ENCODE measurements at places on chromosomes 1 and 21.

DNA sequence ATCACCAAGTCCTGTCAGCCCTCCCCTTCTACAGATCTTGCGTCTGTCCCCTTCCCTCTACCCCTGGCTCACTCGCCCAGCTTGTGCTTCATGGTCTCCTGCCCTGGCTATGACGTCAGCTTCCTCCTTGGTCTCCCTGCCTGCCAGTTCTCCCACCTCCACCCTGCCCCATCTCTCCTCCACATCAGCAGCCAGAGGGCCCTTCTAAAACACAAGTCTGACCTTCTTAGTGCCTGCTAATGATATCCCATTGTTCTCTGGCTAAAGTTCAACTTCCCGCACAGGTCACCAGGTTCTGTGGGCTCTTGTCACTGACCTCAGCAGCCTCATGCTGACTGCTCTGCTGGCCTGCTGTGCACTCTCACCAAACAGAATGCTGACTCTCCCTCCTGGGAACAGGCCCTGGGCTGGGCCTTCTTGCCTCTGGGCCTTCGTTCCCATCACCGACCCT is 24.7 kb upstream of the MYCL start:
- peak; percentile 15 for DNase-seq

GRCh38 chr1:77631302-77631701 is 51.2 kb downstream of the ZZZ3 start:
- no peak for DNase-seq

- DNase-seq, result no peak
Measured at GRCh38 chr21:14064296-14064645, 146.5 kb downstream of the LIPI start.

- DNase-seq, result no peak
Measured at GRCh38 chr1:158169105-158169504, 11.6 kb upstream of the CD1D start.

GRCh38 chr1:43206600-43207228 is 34.6 kb downstream of the CFAP57 start:
- no peak for DNase-seq

DNA sequence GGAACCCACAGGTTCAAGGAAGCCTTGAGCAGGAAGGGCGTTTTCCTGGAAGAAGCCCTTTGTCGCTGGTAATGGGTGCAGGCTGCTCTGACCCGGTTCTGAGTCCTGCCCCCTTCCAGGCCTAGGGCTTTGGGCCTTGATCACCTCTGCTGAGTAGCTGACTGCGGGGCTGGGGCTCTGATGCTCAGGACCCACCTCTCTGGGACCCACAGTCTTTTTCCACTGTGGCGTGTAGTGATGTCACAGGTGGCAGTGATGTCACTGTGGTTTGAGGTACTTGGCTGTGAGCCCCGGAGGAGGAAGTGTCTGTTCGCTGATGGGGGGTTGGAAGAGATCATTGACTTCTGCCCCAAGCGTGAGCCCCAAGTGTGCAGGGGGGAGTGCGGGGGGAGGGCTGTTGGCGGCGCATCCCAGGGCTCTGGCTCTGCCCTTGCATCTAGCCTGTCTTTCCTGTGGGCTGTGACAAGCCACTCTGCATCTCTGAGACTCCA is 6.9 kb downstream of the TNFRSF1B start:
- peak; percentile 95 for DNase-seq

GRCh38 chr1:99978218-99978617 is 8.4 kb downstream of the SLC35A3 start:
- no peak for DNase-seq

DNA sequence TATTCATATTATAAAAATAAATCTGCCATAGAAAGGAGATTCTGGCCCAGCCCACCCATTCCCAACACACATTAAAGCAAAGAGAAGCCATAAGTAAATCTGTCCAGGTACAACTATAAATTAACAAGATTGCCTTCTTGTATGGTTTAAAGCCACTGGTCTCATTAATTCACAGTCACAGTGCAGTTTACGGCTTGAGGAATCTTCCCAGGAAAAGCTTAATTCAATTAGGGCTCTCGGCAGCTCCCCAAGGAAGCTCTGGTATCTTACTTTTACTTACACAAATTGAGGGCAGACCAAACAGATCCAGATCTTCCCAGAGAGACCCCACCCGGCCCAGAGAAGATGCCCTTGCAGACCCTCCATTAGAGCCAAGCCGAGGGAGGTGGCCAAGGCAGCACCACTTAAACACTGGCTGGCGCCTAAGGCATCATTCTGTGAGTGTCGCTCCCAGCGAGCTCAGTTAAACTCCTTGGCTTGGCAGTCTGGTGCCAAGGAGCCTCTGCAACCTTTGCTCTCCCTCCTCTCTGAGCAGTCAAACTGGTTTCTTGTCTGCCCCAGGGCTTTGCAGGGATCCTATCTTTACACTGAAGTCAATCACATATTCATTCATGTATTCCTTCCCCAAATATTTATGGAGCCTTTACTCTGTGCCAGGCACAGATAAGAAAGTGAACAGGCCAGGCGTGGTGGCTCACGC is 10.7 kb downstream of the SLC9A1 start:
- no peak for DNase-seq

GRCh38 chr1:58524353-58524945 is 22.1 kb downstream of the OMA1 start:
- DNase-seq, result no peak

GRCh38 chr1:31815752-31816500 is at the start of gene SPOCD1:
TSS of gene SPOCD1 (minus strand) at chr1:31816022. CDS start at chr1:31815333, 689 bp downstream.
- peak; percentile 81 for DNase-seq

DNA sequence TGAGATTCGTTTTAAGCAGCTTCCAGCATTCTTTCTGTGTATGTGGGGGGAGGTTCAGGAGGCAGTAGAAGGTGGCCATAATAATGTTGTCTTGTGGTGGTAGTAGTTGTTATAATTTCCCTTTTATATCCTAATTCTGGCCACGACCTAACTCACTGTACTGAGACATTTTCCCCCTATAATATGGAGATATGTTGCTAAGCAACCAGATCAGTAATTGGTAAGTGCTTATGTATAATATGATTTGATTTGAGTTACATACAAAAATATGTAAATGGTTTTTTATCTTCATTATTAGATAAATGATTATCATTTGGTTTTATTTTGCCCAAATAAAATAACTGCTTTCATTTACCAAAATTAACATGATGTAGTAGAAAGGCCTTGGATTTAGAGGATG is 376.2 kb downstream of the KIF26B start:
- no peak for DNase-seq

DNA sequence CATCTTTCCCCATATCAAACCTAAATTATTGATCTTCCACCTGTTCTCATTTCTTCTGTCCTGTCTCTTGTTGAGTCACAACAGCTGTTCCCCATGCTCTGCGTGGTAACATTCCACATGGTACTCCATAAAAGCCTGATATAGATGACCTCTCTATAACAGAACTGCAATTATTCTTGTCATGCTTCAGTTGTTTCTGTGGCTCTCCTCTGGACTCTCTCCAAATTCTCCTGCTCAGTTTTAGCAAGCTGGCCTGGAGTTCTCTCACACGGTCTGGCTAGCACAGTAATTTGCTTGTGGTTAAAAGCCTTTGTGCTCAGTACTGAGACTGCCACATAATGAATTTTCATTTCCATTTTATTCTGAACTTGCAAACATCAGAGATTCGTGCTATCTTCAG is 10.6 kb upstream of the LRRC39 start:
- DNase-seq, result no peak

- DNase-seq, result no peak
Measured at GRCh38 chr1:82503822-82504221, 703.1 kb downstream of the ADGRL2 start.

DNA sequence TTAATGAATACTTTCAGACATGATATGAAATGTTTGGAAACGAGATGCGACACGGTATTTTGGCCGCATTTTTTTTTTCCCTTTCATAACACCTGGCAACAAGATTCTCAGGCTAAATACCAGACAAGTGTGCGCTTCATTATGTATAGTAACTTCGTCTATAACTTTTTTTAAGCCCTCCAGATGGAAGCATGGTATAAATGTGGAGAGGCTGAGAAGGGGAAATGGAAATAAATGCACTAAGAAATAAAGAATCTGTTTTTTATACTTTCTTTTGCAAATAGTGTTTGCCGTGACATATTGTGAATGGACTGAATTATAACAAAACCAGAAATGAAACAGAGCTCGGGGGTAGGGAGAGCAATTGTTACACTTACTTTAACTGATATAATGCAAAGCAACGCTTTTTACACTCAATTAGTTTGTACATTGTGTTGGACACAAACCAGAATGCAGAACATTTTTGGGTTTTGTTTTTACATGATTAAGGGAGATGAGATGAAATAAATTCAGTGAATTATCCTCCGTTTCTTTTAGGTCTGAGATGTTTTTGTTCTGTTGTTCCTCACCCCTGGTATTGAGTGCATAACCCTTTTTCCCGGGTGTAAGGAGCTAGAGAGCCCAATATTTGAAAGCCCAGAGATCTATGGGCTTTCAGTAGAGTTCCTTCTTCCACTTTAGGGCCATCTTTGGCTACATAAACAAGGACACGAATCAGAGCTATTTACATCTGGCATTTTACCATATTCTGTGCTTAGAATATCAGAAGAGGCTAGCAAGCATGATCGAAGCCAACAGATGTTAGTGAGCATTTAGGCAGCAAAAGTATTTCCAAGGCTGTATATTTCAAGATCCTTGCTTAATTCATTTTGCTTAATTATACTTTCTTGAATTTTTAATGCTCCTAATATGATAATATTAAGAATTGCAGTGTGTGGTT is 478.0 kb downstream of the CAMTA1 start:
- DNase-seq, result no peak

DNA sequence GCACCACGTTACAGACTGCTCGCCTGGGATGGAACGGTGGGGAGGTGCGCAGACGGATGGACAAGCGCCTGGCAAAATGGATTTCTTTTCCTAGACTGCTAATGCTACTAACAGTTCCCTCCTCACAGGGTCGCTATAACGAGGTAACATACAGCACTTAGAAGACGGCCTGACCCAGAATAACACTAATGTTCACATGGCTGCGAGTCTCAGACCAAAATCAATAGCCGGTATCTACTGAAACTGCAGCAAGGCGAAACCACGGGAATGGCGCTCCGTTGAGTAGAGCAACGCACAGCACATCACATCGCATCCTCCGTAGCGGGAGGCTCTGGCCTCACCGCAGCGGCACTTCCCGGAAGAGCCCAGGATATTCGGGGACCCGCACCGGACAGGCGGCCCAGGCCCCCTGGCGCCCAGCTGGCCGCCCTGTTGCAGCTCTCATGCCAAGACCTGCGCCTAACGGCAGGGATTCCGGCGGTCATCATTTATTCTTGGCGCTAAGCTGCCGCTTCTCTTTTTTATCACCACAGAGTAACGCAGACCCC is 46.6 kb downstream of the VPS26C start:
- peak; percentile 18 for DNase-seq

GRCh38 chr21:40635391-40635790 is 211.6 kb downstream of the DSCAM start:
- no peak for DNase-seq

GRCh38 chr1:96559707-96560596 is 161.6 kb upstream of the PTBP2 start:
- no peak for DNase-seq

GRCh38 chr21:31078216-31078615 is 39.9 kb upstream of the KRTAP19-8 start:
- DNase-seq, result no peak

- no peak for DNase-seq
Measured at GRCh38 chr21:46091631-46092025, 6.3 kb upstream of the COL6A2 start.

DNA sequence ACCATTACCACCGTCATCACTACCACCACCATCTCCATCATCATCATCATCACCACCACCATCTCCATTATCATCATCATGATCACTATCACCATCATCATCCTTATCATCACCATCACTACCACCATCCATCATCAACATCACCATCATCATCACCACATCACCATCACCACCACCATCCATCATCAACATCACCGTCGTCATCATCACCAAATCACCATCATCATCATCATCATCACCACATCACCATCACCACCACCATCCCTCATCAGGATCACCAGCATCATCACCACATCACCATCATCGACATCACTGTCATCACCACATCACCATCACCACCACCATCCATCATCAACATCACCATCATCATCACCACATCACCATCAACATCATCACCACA is 203.0 kb upstream of the VAMP3 start:
- no peak for DNase-seq

- DNase-seq, result no peak
Measured at GRCh38 chr1:154773551-154773950, 96.5 kb downstream of the KCNN3 start.

DNA sequence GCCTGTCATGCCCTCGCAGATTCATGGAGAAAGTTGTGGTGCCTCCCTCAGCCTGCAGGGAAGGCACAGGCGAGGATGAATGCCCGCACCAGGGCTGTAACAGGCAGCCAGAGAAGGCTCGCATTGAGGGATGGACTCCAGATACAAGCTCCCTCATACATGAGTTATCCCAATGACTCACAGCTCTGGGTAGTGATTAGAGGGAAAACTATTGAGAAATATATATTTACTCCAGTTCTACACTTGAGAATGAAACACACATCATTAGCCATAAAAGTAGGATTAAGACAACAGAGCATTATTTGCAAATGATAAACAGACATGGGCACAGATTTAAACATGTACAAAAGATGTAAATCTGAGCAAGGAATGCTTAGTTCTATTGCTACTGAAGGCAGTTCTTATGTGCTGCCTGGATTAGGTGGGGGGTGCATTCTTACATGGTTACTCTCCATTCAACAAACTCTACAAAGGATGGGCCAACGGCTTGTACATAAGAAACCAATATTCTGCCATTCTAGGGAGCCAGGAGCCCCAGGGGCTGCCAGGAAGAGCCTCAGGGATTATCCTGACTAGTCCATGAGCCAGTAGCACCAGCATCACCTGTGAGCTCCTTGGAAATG is 97.9 kb downstream of the CSMD2 start:
- DNase-seq, result no peak

DNA sequence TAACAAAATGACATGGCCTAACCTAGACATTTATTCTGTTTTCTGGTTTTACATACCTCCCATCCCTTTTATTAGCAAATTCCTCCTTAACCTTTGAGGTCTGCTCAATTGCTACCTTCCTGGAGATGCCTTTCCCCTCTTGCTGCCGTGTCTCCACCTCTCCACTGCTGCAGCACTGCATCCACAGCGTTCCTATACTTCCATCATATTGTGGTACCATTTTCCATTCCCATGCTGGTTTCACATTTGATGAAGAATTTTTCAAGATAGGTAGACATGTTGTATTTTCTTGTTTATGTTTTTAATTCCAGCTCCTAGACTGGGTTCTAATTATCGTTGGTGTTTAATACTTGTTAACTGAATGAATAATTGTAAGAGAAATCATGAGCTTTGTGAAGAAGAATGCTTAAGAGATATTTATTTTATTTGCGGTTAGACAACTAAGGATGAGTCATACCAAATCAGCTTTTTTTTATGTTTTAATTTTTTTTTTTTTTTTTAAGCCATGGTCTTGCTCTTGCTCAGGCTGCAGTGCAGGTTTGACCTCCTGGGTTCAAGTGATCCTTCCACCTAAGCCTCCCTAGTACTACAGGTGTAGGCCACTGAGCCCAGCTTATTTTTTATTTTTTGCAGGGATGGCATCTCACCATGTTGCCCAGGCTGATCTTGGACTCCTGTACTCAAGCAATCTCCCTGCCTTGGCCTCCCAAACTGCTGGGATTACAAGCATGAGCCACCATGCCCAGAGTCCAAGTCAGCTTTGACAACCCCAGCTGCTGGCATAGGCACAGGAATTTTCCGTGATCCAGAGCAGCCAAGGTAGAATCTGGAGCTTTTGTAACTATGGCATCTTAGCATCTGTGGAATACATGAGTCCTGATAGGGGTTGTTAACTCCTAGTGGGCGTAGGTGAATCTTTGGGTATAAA is 44.0 kb downstream of the ATP6V1G3 start:
- DNase-seq, result no peak

GRCh38 chr1:28927648-28928313 is 13.4 kb downstream of the EPB41 start:
- no peak for DNase-seq

All from CD4-positive, alpha-beta T cell treated with Interferon gamma for 1 hour (primary cell).